ENCODE measurements at places on chromosomes 7 and 10. TPM values are rescaled to one million over a fixed set of nuclear protein-coding genes. Genes with fewer than 3 reads are reported as not detected.

SLC29A4 gene
- 13.3 TPM for total RNA-seq

ACSL5 gene
- total RNA-seq = 6.8 TPM

GPR37 gene
- total RNA-seq = 14.1 TPM

WNT8B gene
- 0.10 TPM for total RNA-seq

OIT3 gene
- total RNA-seq = 0.40 TPM

MLXIPL gene
- total RNA-seq = 1.5 TPM

Measured in spinal cord (tissue), 10 donors.